Activated CD4-positive, CD25-positive, alpha-beta regulatory T cell (primary cell): ENCODE measurements at places on chromosomes 13 and 19.

- no peak for DNase-seq
Observed at GRCh38 chr13:101262306-101262705, 154.0 kb downstream of the NALCN start.

- DNase-seq: no peak
Observed at GRCh38 chr19:9996541-9996940, 13.8 kb downstream of the COL5A3 start.

- DNase-seq: no peak
Observed at GRCh38 chr19:35178701-35179100, 24.2 kb downstream of the FXYD5 start.

GRCh38 chr19:13823256-13823655, 28.0 kb downstream of the ZSWIM4 start:
- no peak for DNase-seq

DNA sequence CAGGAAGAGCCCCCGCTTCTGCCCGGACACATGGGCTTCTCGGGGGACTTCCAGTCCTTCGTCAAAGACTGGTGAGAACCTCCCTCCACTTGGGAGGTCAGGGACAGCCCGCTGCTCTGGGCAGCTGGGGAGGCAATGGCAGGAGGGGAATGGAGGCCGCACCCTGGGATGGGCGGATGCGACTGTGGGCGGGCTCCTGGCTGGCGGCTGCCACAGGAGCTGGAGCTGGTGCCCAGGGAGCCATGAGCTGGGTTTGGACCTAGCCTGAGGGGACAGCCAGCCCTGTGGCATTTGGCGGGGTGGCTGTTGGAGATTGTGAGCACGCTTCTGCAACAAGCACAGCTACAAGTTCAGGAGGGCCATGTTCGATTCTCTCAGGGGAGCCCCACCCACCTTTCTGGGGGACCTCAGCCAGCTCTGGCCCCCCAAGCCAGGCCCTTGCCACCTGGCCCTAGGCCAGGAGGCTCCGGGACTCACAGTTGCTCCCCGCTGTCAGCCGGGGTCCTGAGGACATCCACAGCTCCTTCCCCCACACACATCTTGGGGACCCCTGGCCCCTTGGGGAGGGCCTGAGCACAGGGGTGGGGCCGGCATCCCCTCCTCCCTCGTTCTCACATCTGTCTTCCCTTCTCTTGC, 3.0 kb upstream of the TGFBR3L start:
- DNase-seq: no peak

- DNase-seq: peak; percentile 43
Observed at GRCh38 chr19:45615795-45616703, 14.0 kb upstream of the GPR4 start.

- DNase-seq: no peak
Observed at GRCh38 chr13:29486551-29486950, 108.9 kb downstream of the SLC7A1 start.

DNA sequence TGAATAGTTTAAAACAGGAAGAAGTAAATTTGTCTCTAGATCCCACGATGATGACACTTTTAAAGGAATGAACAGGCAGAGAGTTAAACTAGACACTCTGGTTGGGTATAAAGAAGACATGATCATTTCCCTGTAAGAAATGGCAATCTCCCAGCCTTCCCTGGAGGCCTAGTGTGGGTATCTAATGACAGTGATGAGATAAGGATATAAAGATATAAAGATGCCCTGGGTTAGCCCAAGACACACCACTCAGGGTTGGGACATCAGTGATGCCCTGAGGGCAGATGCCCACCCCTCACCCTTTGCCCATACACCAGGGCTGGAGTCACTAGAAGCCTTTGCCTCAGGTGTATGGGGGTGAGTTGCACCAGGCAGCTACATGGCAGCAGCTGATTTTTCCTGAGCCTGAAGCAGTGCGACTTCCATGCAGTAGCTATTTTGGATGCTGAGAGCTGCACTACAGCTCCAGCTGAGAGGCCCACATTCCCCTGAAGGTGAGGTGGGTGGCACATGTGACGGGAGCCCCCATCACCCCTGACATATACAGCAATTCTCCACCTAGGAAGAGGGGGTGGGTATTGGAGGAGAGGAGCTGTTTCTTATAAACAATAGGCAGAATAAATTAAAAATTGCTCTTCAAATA, 177.5 kb downstream of the NDFIP2 start:
- DNase-seq: no peak

- no peak for DNase-seq
Observed at GRCh38 chr13:48978942-48979601, 3.4 kb downstream of the FNDC3A start.

DNA sequence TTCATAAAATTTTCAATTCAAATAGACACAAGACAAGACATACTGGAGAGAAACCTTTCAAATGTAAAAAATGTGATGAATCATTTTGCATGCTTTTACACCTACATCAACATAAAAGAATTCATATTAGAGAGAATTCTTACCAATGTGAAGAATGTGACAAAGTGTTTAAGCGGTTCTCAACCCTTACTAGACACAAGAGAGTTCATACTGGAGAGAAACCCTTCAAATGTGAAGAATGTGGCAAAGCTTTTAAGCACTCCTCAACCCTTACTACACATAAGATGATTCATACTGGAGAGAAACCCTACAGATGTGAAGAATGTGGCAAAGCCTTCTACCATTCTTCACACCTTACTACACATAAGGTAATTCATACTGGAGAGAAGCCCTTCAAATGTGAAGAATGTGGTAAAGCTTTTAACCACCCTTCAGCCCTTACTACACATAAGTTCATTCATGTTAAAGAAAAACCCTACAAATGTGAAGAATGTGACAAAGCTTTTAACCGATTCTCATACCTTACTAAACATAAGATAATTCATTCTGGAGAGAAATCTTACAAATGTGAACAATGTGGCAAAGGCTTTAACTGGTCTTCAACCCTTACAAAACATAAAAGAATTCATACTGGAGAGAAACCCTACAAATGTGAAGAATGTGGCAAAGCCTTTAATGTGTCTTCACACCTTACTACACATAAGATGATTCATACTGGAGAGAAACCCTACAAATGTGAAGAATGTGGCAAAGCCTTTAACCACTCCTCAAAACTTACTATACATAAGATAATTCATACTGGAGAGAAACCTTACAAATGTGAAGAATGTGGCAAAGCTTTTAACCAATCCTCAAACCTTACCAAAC, 24.6 kb upstream of the ZNF431 start:
- no peak for DNase-seq

GRCh38 chr13:113528101-113528812, 37.7 kb upstream of the DCUN1D2 start:
- no peak for DNase-seq

DNA sequence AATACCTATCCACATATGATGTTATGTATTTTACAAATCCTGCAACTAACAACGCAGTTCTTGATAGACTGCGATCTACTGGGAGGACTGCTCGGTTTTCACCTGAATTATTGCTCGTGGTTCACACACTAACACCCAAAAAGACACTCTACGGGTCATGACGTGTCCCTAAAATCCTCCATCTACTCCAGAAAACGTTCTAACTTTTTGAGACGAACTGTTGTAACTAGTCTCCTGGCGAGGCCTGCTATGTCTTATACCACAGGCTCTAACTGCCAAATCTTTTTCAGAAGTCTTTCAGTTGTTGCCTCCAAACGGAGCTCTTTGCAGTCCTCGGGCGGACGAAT, 108.2 kb downstream of the KCNRG start:
- no peak for DNase-seq

DNA sequence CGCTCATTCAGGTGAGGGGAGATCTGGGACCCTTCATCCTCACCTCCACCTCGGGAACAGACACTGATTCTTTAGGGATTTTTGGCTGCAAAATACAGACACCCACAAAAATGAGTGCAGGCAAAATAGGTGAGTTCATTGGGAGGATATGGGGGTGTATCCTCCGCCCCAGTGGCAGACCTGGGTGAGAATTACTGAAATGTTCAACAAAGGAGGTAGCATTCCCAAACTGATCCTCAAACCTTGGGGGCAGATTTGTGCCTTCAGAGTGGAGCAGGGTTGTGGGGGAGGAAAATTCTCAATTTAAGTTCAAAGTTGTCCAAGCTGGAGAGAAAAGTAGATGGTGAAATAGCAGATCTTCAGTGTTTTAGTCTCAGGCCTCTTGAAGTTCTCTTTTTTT, 31.3 kb upstream of the SIN3B start:
- no peak for DNase-seq

GRCh38 chr19:42514449-42514848, 13.8 kb downstream of the CEACAM1 start:
- DNase-seq: no peak

DNA sequence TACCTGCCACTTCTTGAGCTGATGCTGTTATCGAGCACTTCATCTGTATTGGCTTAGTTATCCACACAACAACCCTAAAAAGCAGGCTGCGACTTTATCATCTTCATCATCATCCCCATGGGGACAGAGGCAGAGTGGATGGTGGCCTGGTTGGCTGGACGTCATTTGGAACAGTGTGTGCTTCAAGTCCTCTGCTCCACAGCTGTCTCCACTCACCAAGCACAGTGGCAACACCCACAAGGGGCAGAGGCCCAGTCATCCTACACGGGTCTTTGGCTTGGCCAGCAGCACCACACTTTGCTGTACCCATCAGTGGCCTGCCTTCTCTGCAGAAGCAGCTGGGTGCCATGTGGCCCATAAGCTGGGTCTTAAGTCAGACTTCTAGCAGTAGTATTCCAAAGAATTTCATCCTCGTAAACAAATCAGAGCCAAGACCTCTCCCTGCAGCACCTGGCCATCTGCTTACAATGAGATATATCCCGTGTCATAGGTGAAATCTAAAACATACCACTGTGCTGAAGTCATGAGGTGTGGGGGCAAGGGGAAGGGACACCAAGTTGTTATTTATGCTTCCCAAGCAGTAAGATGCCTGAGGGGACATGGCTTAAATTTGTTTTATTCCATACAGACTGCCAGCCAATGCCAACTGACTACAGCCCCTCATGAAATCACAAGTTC, 47.9 kb upstream of the EPHX3 start:
- no peak for DNase-seq

DNA sequence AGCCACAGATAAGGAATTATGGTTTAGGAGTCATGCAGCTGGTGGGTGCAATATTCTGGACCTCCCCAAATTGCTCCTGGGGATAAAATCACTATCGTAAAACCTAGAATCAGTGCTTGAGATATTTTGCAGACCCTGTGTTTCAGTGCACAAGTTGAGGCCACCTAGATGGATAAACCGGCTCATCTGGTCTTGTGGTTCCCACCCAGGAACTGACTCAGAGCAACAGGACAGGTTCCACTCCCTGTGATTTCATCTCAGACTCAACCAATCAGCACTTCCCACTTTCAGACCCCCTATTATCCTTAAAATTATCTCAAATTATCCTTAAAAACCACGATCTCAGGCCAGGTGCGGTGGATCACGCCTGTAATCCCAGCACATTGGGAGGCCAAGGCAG, 21.0 kb downstream of the FBXL12 start:
- no peak for DNase-seq

DNA sequence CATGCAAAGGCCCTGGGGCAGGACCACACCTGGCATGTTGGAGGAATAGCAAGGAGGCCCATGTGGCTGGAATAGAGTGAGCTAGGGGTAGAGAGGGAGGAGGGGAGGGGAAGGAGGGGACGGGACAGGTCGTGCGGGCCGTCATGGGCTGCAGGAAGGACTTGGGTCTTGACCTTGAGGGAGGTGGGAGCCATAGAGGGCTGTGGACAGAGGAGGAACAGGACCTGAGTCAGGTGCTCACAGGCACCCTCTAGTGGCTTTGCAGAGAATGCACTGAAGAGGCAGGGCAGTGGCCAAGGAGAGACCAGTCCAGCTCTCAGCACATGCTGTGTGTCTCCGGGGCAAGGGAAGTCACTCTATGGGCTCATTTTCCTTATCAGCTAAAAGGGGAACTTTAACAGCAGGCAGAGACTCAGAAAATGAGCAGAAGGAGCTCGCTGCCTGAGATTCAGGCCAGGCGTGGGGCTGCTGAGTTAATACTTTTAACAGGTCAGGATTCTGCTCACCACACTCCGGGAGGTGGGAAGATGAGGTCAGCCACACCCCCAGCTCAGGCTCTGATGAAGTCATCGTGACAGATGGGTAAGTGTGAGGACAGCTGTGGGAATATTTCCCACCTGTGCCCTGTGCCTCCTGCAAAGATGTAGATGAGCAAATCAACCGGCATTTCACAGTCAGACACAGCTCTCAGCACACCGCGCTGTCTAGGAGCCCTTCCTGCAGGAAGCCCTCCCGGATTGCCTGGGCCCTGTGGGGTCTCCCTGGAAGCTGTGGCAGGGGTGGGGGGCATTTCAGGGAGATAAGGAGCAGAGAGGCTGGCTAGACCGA, 6.0 kb upstream of the TNFAIP8L1 start:
- DNase-seq: no peak

DNA sequence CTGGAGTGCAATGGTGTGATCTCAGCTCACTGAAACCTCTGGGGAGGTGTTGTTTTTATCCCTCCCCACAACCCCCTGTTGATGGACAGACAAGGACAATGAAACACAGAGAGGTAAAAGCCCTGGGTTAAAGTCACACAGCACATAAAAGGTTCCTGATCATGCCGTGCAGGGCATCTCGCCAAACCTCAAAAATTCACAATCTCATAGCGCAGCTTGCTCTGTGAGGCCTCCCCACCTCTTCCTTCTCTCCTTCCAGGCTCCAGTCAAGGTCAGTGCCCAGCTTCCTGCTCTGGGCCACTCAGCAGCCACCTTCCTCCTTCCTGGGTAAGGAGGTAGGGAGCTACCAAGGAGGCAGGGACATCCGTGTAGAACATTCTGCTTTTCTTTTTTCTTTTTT, 2.3 kb downstream of the FUT2 start:
- no peak for DNase-seq

- peak; percentile 71 for DNase-seq
Observed at GRCh38 chr19:46016426-46017094, 6.3 kb downstream of the PGLYRP1 start.

DNA sequence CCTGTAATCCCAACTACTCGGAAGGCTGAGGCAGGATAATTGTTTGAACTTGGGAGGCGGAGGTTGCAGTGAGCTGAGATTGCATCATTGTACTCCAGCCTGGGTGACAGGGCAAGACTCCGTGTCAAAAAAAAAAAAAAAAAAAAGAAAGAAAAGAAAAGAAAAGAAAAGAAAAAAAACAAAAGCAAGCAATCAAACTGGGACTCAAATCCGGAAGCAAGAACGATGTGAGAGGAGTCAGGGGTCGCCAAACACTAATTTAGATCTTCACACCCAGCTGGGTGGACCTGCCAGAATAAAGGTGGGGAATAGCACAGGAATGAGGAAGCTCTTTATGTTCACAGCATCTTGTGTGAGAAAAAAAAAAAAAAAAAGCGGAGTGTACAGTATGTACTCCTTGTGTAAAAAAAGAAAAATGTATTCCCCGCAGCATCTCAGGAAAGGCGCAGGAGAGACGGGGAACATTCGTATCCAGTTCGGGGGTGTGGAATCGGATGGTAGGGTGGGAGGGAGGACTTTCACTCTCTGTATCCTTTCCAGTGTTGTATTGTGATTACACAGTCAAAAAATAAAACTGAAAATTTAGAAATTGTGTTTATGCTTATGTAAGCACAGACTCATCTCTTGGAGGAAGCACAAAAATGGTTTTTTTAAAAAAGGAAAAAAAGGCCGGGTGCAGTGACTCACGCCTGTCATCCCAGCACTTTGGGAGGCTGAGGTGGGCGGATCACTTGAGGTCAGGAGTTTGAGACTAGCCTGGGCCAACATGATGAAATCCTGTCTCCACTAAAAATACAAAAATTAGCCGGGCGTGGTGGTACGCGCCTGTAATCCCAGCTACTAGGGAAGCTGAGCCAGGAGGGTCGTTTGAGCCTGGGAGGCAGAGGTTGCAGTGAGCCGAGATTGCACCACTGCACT, 7.6 kb downstream of the DNAJB1 start:
- DNase-seq: no peak

GRCh38 chr13:20588529-20589110, 21.7 kb downstream of the IFT88 start:
- DNase-seq: no peak
